ENCODE measurements at places on chromosomes 3 and 15.
A peak's percentile ranks its signal among the peaks of the same experiment; 100 is the strongest.

DNA sequence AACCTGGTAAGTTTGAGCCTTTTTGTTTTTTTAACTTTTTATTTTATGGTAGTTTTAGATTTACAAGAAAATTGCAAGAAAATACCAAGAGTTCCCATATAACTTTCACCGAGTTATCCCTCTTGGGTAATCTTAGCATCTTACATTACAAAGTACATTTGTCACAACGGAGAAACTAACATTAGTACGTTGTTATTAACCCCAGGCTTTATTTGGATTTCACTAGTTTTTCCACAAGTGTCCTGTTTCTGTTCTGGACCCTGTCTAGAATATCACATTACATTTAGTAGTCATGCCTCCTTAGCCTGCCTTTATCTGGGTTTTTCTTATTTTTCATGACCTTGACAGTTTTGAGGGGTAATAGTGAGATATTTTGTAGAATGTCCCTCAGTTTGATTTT, 53.5 kb upstream of the KPNA4 start:
- DNase-seq = no peak

GRCh38 chr3:10023587-10024310, 2.5 kb upstream of the FANCD2 start:
- DNase-seq = peak; percentile 50

GRCh38 chr3:109161487-109162123, 25.1 kb downstream of the C3orf85 start:
- no peak for DNase-seq

GRCh38 chr3:15659254-15659975, 57.9 kb downstream of the BTD start:
- no peak for DNase-seq

DNA sequence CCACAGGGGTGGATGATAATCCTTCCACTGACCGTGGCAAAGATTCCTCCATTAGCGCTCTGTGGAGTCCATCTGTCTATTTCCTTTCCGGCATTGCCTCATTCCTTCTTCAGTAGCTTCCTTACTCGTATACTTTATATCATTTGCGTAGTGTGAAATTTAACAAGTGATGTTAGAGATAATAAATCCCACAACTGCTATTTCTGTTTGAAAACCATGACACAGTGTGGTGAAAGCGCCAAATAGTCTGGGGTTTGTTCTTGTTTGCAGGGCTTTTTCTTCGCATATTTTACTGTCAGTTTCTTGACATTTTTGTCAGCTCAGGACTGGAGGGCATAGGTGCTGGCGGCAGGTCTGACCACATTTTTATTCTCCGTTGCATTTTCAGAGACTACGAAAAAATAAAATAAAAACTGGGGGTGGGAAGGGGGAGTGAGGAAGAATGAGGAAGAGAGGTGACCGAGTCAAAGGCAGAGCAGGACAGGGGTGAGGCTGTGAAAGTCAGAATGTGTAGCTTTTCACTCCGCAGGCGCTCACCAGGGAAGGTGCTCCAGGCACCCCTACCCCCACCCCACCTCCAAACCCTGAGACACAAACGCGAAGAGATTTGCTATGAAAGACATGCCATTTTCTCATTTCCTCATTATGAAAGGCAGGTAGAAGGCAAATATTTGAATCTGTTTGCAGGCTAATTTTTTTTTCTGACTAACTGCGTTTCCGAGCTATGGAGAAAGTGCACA, 965.0 kb downstream of the MCTP2 start:
- no peak for DNase-seq

GRCh38 chr3:145145461-145145860, 1015.5 kb downstream of the PLOD2 start:
- DNase-seq = no peak

DNA sequence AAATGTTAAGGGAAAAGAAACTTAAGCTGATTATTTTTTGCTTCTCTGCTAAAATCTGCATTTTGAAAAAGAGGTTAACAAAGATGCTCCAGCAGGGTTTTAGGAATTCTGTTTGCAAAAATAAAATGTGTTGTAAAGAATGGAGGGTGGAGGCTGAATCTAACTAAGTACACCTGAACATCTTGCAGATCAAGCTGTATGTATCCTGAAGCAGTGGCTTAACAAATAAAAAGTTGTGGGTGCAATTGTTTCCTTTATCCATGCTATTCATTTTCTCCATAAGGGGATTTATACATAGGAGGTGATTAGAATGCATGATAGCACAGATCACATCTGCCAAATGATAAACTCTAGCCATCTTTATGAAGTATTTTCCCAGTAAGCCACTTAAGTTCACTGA, 466.3 kb downstream of the ERC2 start:
- no peak for DNase-seq

GRCh38 chr3:18372786-18373405, 52.2 kb downstream of the SATB1 start:
- DNase-seq = no peak

DNA sequence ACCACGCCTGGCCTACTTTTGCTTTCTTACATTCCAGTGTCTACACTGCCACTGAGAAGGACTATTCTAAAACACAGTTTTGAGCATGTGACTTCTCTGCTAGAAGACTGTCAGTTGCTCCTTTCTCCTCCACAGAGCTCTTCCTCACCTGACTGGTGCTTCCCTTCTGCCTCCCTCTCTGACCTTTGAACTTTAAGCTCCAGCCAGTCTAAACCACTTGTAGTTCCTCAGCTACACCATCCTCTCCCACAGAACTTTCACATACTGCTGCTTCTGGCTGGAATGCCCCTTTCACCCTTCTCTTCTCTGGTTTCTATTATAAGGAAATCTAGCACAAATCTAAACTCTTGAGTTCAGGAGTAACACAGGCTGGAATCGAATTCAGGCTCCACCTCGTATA, 9.1 kb downstream of the NCEH1 start:
- DNase-seq = peak; percentile 49

DNA sequence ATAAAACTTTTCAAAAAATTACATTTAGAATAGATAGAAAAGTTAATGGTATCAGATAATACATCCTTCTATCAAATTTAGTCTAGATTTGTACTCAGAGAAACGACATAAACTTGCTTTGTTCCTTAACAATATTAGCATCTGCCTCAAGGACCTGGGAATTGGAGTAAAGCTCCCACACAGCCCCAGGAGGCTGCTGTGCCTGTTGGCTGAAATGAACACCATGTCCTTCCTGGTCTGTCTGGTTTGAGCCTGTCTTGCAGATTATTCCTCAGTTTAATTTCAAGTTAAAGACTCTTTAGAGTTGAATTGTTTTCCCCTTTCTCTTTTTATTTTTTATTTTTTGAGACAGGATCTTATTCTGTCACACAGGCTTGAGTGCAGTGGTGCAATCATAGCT, 19.4 kb downstream of the GNB5 start:
- no peak for DNase-seq

- no peak for DNase-seq
Measured at GRCh38 chr3:124927574-124928045, 6.9 kb downstream of the MUC13 start.

- DNase-seq = no peak
Measured at GRCh38 chr3:129536804-129537203, 6.2 kb upstream of the H1-8 start.

- no peak for DNase-seq
Measured at GRCh38 chr3:57126244-57126643, 38.9 kb downstream of the IL17RD start.

DNA sequence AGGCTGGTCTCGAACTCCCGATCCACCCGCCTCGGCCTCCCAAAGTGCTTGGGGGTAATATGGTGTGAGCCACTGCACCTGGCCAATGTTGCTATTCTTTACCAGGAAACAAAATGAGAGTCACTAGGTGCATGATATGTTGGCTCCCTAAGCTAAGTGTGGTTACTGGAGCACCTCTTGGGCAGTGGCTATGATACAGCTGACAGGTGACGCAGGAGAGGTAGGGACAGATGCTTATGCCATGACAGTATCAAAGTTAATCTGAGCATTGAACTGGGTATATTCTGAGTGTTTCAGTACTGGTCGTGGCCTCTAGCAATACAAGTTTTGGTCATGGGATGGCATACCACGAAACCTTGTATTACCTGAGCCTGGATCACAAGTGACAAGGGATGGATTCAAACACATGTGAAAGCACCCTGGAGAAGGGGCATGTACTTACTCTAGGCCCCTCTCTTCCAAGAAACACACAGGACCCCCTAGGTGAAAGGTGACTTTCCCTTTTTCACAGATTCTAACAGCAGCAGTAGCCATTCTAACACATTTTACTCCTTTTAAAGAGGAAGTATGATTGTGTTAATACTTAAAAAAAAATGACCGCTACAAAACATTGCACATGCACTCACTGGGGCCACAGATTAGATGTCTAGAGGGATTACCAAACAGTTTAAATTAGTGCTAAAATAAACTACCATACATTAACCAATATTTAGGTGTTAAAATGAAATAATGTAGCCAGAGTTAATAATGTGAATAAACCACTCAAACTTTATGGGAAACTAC, 467.3 kb downstream of the SHQ1 start:
- DNase-seq = no peak

DNA sequence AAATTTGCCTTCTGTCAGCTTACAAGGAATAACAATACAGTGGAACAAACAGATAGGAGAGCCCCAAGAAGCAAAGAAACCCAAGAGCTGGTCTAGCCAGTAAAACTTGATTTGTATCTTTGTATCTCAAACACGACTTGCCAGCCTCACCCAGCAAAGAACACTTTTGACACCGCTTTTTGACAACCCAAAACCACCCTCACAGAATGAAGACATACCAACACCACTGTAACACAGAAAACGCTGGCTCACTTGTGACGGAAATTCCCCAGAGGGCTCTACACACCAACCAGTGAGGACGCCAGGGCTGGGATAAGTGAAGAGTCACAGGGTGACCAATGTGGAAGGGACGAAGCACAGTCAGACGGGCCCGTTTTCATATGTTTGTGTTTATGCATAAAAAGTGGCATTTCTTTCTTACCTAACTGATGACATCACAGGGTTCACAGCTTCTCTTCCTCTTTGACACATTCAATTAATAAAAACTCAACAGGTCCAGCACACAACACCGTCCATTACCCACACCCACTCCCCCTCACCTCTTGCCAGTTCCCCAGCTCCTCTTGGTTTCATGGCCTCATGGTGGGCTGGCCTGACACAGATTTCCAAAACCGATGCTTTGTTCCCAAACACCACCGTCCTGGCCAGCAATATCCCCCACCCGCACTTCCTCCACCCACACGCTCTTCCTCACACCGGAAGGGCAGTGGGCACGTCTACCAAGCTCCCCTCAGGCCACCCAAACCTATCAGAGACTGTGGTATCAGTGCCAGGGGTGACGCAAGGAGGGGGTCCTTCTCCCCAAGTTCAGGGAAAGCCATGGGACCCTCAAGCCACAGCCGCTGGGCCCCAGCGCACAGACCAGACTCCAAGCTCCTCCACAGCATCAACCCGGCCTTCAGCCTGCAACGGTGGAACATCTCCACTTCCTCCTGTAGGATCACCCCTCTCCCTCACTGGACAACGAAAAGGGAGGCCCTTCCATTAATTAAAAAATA, 94.2 kb downstream of the ADAMTS17 start:
- DNase-seq = no peak

DNA sequence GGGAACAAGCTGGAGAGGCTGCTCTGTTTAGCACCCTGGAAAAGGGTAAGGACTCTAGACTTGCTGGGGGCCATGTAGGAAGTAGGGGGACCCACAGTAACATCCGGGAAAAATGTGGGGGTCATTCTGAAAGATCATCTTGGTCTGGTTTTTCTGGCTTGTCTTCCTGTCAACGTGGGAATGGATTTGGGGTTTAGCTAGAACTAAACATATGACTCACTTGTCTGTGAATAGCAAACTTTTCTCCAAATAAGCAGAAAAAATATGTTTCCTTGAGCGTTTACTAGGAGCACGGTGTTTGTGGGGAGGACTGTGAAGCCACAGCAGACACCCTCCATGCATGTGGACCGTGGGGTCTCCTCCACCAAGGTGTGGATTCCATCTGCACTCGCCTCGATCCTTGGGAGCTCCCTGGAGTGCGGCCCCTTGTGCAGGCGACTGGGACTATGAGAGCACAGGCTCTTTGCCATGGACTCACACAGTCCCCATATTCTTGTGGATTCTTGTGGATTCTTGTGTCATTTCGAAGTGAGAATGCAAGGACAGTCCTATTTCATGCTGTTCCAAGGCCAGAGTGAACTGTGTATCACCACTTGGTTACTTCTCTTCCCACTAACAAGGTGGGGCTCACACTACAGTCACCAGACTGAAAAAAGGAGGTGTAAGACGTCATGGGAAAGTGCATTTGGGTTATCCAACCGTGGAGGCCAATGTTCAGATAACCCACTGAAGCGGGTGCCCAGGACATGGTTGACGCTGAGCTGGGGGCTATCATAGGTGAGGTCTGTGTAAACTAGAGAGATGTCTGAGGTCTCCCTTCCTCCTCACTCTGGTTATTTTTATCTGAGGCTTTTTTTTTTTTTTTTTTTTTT, 25.5 kb downstream of the PGPEP1L start:
- DNase-seq = no peak
